8988T (cell line): ENCODE measurements at places on chromosomes 3 and 15.
A peak's percentile ranks its signal among the peaks of the same experiment; 100 is the strongest.

DNA sequence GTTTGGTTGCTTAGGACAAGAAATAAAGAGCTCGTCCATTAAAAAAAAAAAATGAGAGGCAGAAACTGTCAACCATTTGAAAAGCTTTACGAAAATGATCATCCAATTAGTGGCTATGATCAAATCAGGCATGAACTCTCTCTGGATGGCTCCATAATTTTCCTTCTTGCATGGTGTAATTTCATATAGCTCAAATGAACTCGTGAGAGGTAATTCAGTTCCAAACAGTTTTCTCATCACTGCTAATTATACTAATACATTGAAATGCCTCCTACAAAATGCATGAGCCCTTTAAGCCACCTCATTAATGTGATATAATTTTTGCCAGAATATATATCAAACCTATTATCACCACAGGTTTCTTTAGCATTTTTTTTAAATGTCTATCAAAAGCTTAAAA, 239.5 kb upstream of the MEIS2 start:
- no peak for DNase-seq

DNA sequence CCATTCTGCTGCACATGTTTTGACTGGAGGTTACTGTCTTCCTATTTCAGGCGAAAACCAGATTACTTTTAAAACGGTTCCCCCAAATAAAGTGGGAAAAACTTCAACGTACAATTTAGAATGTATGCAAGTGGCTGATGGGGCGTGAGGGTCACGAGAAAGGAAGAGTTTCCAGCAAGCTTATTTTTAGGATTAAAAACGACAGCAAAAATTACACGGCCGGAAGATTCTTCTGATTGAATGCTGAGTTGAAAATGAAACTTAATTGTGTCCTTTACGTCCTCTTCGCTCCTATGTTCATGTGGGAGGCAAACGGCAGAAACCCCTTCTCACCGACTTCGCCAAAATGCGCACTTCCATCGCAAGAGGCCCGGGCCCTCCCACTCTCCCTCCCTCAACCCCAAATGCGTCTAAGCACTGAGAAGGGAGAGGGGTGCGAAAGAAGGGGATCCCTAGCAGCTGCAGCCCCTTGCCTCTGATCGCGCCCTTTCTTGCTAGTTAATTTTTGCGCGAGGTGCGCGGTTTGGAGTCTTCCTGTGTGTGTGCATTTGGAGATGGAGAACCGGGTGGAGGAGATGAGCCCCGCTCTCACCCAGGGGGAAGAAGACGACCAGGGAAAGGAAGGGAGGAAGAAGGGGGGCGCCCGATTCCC, 656 bp downstream of the CD47 start:
- DNase-seq = peak; percentile 48

DNA sequence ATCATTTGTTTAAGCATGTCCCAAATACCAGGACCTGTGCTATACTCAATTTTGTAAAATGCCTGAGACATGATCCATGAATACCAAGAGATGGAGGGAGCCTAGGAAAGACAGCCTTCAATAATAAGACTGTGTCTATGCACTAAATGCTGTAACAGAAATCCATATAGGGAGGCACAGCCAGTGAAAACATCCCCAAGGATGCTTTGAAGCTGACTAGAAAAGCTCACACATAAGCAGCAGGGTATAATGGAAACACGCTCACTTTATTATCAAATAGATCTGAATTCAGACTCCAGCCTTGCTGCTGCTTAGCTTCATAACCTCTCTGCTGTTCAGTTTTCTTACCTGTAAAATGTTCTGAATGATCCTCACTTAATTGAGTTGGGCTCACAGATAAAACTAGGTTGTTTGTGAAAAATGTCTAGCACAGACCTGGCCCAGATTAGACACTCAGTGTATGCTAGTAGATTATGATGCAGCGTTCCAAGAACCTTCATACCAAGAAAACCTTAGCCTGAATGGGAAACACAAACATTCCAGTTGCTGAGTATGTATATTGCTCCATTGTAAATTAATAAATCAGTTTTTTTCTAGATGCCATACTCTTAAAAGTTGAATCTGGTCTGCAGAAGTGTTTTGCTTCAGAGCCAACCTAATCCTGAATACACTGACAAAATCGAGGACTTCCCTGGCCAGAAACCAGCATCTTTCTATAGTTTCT, 3.8 kb upstream of the LARP6 start:
- no peak for DNase-seq

DNA sequence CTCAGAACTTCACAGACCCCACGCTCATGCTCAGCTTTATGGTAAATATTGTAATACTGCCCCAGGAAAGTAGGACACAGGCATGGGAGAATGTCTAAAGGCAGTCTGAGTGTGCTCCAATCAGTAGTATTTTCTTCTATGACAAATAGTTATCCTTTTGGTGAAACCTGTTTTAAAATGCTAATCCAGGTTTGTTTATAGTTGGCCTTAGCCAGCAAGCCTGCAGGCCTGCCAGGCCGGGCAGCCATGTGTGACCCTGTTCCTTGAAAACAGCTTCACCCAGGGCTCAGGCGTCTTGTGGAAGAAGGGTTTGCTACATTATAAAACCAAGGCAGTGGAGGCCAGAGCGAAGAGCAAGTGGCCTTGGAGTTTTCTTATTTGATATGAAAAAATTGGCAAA, 104.7 kb downstream of the SEMA6D start:
- DNase-seq = no peak

- DNase-seq = no peak
These were observed 7.9 kb downstream of the FAH start for GRCh38 chr15:80160570-80161156.

DNA sequence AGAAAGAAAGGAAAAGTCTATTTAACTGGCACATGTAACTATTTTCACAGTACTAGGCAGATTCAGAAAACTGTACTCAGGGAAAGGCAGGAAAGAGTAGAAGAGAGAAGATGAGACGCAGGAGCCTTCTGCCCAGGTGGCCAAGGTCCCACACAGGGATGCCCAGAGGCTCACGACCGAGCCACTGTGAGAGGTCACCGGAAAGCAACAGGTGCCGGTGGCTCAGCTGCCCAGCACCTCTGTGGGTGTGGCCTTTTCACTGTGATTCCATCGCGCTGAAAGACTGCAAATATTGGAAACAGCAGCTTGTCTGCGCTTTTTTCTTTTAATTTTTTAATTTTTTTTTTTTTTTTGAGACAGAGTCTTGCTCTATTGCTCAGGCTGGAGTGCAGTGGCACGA, 226.8 kb downstream of the OCA2 start:
- no peak for DNase-seq
